Hematopoietic multipotent progenitor cell treated with erythropoietin and hydrocortisone succinate and interleukin-3 and kit ligand, for 17 days (in vitro differentiated cells): ENCODE measurements at places on chromosomes 5 and 9.

DNA sequence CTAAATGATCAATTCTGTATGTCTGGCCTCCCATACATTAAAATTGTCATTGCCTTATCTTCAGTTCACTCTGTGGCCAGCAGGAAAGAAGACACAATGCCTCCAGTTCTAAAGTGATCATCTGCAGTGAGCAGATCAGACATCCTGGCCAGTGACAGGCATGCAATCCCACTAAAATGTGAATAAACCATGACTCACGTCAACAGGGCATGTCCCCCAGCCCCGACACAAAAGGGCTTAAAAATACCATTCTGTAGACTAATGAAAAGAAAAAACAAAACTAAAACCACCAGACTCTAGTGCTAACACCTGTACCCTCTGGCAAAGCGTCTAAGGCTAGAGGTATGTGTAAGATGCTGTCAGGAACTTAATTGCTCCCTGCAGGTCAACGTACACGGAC, 38.5 kb downstream of the DDX31 start:
- DNase-seq, result no peak

- no peak for DNase-seq
Measured at GRCh38 chr5:88948746-88949600, 66.0 kb upstream of the MEF2C start.

- DNase-seq, result no peak
Measured at GRCh38 chr5:148729182-148729581, 74.9 kb upstream of the HTR4 start.

DNA sequence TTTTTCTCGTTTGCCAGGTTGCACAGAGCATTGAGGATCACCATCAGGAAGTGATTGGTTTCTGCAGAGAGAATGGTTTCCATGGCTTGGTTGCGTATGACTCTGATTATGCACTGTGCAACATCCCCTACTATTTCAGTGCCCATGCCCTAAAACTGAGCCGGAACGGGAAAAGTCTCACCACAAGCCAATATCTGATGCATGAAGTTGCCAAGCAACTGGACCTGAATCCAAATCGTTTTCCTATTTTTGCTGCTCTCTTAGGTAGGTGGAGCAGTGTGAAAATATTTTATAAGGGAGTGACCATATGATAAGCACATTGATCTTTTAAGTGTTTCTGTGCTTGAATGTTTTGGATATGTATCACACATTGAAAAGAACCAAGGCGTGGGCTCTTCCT, 17.7 kb upstream of the FAM120AOS start:
- no peak for DNase-seq

DNA sequence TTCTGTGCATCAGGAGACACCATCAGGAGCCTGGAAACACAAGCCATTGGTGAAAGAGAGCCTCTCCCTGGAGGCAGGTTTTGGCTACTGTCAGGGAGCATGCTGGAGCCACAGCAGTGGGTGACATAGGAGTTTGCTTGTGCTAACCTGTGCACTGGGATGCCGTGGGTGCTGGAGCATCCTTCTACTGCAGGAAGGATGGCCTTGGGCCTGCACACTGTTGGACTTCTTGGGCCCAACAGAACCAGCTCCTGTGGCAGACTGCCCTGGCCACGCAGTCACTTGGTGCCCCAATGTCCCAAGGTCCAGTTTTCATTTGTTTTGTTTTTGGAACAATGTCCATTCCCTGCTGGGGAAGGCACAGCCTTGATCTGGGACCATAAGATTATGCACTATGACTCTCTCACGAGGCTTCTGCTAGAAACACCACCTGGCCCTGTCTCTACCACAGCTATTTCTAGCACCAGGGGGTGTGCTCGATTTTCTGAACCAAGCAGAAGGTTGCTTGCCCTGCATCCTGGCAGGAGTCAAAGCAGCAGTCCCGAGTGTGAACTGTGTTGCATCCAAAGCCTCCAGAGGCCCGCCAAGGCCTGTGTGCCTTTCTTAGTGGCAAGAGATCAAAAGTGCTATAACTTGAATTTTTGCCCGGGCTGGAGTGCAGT, 5.5 kb upstream of the LTC4S start:
- DNase-seq, result no peak

- no peak for DNase-seq
Measured at GRCh38 chr5:119031905-119032304, 39.0 kb upstream of the DMXL1 start.

GRCh38 chr5:57434227-57434640, 48.4 kb downstream of the ACTBL2 start:
- no peak for DNase-seq

DNA sequence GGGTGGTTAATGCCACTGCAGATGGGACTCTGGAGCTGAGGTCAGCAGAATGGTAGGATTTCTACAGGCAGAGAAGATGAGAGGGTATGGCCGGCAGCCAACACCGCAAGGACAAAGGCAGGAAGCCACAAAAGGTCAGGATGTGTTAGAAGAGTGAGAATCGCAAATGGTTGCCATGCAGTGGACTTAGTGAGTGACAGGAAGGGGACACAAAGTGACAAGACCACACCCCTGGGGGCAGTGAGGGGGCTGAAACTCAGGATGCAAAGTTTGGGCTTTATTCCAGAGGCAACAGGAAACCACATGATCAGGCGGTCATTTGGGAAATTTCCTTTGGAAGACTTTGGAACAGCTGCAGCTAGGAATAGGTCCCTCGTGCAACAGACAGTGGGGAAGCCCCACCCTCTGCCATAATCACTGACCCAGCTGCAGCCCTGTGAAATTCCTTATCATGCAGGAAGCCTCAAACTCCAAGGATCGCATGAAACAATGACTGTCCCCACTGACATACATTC, 14.2 kb upstream of the CCDC180 start:
- DNase-seq, result no peak

GRCh38 chr5:112625689-112626438, 111.8 kb upstream of the APC start:
- no peak for DNase-seq
